ENCODE measurements at places on chromosomes 3 and 15.

DNA sequence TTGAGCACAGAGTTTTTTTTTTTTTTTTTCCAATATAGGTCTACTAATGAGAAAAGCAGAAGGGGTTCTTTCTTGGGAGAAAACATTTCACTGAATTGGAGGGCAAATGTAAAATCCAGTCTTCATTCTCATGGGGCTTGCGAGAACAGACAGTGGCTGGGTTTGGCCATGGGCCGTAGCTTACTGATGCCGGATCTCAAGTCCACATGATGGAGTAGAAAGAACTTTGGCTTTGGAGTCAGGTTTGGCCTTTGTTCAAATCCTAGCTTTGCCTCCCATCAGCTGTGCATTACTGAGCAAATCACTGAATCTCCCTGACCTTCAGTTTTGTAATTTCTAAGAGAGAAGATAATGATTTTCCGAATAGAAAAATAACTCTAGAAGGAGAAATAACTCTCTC is 59.7 kb downstream of the LMCD1 start:
- DNase-seq: no peak

- no peak for DNase-seq
Measured at GRCh38 chr3:94896994-94897393, 834.1 kb downstream of the NSUN3 start.

DNA sequence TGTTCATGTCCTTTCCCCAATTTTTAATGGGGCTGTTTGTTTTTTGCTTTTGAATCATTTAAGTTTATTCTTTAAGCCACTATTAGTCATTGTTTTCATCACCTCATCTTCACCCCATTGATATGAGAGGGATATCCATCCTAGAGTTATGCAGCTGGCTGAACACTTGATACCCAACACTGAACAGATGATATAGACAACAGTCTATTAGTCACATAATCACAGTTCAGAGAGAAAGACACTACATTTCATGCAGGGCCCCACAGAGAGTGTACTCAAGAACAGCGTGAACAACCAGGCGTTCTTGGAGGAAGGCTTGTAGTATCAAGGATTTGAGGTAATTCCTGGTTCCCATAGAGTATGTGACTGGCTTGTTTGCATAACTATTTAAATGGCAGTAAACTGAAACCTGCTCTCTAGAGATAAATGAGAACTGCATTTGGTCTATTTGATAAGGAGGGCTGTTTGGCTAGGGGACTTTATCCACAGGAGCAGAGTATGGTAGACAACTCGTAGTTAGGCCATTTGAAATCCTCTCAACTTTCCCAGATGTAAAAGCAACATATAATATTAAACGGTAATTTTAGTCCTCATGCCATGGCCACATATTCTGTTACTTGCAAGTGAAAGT is 618.7 kb downstream of the SI start:
- DNase-seq: no peak

- no peak for DNase-seq
Measured at GRCh38 chr3:12489368-12489767, 5.1 kb downstream of the TSEN2 start.

DNA sequence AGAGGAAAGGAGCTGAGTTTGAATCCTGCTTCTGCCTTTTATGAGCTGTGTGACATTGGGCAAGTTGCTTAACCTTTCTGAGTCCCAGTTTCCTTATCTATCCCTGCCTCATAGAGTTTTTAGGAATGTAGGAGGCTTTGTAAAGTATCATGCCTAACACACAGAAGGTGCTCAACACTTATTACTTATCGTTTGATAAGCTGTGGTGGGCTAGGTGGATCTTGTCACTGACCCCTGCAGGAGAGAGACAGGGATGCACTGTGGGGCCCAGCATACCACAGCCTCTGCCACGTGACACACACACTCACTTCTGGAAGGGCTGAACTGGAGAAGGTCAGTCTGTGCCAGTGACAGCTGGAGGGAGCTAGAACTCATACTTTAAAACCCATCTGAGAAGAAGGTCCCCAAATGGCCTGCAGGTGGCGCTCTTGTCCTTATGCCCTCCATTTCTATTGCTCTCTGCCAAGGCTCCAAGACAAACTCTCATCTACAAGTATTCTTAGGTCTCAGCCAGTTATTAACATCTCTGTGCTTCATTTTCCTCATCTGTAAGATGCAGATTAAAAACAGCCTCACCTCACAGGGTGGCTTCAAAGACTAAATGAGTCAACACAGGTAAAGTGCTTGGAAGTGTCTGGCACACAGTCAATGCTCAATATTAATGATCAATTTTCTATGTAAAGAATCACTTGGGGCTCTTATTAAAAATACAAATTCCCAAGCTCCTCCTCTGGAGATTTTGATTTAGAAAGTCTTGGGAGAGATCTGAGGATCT is 57.5 kb upstream of the HACD2 start:
- no peak for DNase-seq

DNA sequence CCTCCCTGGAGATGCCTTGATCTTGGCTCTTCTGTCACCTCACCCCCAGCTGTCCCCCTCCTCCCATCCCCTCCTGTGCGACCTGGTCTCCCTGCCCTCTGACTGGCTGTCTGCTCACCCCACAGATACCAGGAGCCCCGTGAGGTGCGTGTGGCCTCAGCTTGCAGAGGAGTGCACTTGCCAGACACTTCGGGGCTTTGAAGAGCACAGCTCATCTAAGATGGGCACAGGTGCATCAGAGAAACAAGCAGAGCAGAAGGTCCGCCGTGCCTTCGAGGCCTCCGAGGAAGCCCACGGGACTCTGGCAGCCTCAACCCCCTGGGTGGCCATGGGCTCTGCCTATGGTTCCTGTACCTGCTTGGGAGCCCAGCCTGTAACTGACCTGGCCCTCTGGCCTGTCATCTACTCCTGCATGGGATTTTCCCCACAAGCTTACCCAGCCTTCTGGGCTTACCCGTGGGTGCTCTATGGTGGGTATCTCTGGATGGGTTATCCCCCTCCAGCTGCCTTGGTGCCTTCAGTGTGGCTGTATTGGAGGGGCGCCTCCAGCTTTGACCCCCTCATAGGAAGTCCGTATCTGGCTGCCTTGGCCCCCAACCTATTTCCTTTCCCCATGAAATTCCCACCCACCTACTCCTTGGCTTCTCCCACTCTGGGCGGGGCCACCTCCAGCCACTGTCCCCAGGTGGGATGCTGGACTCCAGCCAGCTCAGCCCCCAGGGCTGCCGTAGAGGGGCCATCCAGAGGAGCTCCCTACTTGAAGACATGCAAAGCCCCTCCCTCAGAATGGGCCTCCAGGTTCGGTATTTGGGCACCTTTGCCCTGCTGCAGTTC is 3.8 kb downstream of the PRR23E start:
- DNase-seq: no peak

DNA sequence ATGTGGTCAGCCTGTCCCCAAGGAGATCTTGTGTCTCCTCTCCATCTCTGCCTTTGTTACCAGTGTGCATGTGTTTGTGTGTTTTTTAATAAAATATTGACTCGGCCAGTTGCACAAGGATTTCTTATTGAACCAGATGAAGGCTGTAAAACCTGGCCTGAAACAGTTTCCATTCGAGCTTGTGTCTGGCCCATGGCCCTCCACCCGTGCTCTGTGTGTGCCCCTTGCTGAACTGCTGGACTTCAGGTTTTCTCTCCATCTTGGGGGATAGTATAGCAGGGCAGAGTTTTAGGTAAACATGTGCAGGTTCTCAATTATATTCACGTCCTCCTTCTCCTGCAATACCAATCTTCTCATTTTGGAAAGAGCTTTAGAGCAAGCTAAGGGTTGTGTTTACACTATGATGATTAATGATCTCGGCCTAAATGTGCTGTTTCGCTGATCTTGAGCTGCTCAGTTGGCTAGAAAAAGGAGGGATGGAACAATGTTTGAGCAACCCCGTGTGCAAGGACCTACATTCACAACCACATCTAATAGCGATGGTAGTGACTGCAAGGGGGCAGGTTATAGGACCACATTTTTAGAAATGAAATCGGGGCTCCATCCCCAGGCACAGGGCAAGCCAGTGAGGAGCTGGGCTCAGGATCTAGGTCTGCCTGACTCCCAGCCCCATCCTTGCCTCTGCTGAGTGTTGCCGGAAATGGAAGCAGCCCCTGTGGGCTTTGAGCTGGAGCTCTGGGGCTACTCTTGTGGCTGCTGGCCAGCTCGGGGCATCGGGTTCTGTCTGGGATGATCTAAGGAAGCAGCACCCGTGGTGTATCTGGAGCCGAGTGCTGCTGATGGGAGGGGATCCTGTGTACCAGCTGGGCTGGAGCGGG is 47.7 kb downstream of the CMTM6 start:
- no peak for DNase-seq

GRCh38 chr3:82814660-82815059 is 1053.2 kb upstream of the GBE1 start:
- no peak for DNase-seq

GRCh38 chr3:57544181-57545125 is at the start of gene DNAH12:
DNAH12 (minus strand) TSS chr3:57544344; CDS start chr3:57542870, 1,474 bp downstream.
- DNase-seq: no peak

Measured in NCI-H1436 treated with DMSO at 0.1 percent for 48 hours (cell line).